ENCODE measurements at places on chromosomes 1 and 21. TPM values are rescaled to one million over a fixed set of nuclear protein-coding genes. Genes with fewer than 3 reads are reported as not detected.
A peak's percentile ranks its signal among the peaks of the same experiment; 100 is the strongest.

GRCh38 chr1:108813326-108813725, 43.6 kb downstream of the AKNAD1 start:
- DNase-seq = no peak

DNA sequence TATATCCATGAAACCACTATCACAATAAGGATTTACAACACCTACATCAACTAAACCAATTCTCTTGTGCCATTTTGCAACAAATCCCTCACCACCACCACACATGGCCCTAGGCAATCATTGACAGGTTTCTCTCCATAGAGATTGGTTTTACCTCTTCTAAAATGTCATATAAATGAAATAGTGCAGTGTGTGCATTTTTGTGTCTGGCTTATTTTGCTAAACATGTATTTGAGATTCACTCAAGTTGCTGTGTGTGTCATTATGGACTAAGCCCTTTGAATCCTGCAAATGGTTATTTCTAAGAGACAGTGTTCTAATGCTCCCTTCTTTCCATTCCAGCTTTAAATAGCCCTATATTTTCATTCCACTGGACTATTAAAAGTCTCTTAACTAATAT, 179.7 kb upstream of the LRRC7 start:
- DNase-seq = no peak

GRCh38 chr1:22031214-22031962, 21.1 kb upstream of the CDC42 start:
- peak; percentile 78 for DNase-seq

DNA sequence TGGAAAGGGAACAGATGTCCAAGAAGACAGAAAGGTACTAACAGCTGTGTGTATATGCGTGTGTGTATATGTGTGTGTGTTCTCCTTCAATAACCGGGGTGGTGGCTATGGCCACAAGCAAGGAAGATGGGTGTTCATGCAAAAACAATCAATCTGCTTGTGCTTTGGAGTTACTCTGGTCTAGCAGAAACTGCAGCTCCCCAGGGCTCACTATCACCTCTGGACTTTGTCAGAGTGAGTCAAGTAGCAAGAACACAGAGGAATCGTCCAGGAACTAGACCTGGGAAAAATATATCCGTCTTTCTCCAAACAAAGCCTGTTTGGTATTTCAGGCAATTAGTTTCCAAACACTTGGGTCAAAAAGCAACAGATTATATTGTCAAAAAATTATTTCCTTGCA, 68.6 kb downstream of the GNG12 start:
- DNase-seq = peak; percentile 75

DNA sequence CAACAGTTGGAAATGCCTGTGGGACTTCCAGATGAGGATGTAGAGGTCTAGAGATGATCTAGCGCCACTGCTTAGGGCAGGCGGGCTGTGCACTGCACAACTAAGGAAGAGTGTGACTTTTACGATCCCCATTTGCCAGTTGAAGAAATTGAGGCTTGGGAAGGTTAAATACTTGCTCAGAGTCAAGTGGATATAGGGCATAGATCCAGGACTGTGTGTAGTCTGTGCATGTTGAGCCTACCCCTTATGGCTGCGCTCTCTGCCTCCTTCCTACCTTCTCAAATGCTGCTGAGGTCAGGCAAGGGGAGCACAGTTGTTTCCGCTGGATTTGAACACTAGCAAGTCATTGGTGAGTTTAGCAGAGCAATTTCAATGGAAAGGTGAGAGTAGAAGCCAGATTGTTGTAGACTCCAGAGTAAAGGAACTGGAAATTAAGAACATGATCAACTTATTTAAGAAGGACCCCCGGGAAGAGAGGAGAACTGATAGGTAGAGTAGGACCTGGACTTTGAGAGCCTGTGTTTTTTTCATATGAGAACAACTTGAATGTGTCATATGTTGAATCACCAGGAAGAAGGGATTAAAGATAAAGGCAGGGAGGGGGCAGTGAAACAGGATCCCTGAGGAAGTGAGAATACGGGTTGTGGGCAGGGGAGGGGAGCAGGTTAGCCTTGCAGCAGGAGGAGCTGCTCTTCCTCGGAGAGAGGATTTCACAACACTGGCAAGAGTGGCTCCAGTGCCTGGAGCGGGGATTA, 2.7 kb downstream of the CAPN2 start:
- DNase-seq = peak; percentile 76

- no peak for DNase-seq
Observed at GRCh38 chr1:88890131-88890530, 1.2 kb downstream of the GTF2B start.

GRCh38 chr1:201500670-201501120, 6.2 kb downstream of the CSRP1 start:
- peak; percentile 70 for DNase-seq

DNA sequence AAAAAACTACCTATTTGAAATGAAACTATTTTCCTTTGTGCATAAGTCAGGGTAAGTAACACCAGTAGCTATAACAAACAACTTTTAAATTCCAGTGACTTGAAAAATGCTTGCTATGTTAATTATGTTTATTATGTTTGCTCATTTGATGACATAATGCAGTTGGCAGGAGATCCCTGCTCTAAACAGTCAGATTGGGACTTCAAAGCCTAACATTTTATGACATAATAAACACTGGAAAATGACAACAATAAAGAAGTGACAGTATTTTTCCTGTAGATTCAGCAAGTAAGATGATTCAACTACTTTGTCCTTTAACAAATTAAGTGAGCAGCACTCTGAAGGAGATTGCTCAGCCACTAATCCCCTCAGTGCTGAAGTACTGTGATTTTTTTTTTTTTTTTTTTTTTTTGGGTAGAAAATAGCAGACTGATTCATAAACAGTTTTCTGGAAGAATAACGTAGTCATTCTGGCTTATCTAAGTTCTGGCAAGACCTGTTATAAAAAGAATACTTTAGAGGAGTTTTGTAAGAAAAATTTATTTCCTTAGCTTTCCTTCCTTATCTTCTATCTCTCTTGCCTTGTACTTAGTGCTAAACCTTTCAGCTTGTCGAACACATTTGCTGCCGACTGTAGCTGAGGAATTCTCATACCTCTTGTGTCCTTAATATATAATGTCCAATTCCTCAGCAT, 207.2 kb downstream of the PTGER3 start:
- DNase-seq = no peak

GRCh38 chr1:155681776-155682175, 6.8 kb downstream of the YY1AP1 start:
- no peak for DNase-seq

DNA sequence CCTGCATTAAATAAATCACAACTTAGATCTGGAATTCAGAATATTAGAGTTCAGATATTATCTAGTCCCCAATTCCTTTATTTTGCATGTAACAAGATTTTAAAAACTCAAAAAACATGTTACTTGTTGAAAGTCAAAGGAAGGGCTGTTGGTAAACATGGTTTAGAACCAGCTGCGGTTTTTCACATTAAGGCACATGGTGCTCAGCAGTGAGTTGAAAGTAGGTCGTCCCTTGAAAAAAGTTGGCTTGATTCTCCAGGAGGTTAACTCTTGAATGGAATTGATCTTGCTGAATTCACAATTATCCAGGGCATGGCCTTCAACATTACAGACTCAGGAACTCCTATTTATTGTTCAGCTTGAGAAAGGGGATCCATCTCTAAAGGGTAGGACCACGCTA, 277.1 kb upstream of the DUSP10 start:
- no peak for DNase-seq

- no peak for DNase-seq
Observed at GRCh38 chr1:162091681-162092524, 22.4 kb downstream of the NOS1AP start.

The RGS13 gene
- 0.73 TPM for total RNA-seq

The PDC gene
- total RNA-seq = not detected

The HES3 gene
- not detected for total RNA-seq

The RNU1-3 gene
- total RNA-seq = under 0.01 TPM

The CYP4A11 gene
- total RNA-seq = not detected

The CD84 gene
- total RNA-seq = 7.6 TPM

The B3GALT6 gene
- total RNA-seq = 13.8 TPM

Data from stomach (tissue), 19 donors.